ENCODE measurements at places on chromosomes 5 and 9. TPM values are rescaled to one million over a fixed set of nuclear protein-coding genes. Genes with fewer than 3 reads are reported as not detected.

Gene SLC36A2
- total RNA-seq, result not detected

Gene KLF4
- 0.88 TPM for total RNA-seq

Gene OLFM1
- total RNA-seq, result not detected

Gene PCDHB11
- not detected for total RNA-seq

Gene TMC1
- not detected for total RNA-seq

Gene FOXD4
- 0.19 TPM for total RNA-seq

Gene CDKN2B
- not detected for total RNA-seq

Gene SH3TC2
- not detected for total RNA-seq

Gene IFNA13
- not detected for total RNA-seq

Gene IFNA7
- not detected for total RNA-seq

Gene SPATA31A3
- total RNA-seq, result not detected

Gene BTNL8
- 0.11 TPM for total RNA-seq

Data from activated CD4-positive, alpha-beta T cell treated with anti-CD3 and anti-CD28 coated beads for 36 hours (primary cell).